ENCODE measurements at places on chromosomes 3 and 15. TPM values are rescaled to one million over a fixed set of nuclear protein-coding genes. Genes with fewer than 3 reads are reported as not detected.

- DNase-seq: no peak
Measured at GRCh38 chr15:75030023-75030413, 6.6 kb downstream of the PPCDC start.

DNA sequence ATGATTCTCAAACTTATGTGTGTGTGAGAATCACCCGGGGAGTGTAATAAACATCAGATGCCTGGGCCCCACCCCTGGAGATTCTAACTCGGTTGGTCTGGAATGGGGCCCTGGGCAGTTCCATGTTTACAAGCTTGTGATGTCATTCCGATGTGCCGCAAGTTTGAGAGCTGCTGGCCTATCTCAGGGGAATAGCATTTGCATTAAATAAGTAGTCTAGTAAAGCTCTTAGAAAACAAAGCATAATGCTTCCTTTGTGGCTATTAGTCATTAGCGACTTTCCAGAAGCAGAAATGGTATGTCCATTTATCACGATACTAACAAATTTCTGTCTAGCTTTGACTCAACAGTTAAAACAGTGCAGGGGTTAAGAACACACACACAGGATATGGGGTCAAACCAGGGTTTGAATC is 20.9 kb downstream of the PGBD4 start:
- DNase-seq: no peak

P2RY14 gene
- total RNA-seq: 0.68 TPM

KBTBD12 gene
- not detected for total RNA-seq

DNA sequence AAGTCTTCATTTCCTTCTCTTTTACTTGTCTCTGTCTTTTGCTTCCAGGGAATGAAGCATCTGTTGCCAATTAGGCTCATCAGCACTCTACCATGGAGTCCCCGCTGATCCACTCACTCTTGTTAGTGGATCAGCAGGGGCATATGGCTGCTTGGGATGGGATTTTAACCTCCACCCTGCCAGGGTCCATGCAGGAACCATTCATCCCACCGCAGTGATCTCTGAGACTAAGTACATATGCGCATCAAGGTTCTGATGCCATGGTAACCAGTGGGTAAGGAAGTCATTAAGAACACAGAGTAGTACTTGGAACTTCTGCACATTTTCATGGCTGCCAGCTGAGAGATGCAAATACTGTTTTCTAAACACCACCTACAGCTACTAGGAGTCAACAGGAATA is 374.0 kb upstream of the ALCAM start:
- no peak for DNase-seq

GRCh38 chr15:48367483-48367882 is 36.3 kb downstream of the DUT start:
- no peak for DNase-seq

DNA sequence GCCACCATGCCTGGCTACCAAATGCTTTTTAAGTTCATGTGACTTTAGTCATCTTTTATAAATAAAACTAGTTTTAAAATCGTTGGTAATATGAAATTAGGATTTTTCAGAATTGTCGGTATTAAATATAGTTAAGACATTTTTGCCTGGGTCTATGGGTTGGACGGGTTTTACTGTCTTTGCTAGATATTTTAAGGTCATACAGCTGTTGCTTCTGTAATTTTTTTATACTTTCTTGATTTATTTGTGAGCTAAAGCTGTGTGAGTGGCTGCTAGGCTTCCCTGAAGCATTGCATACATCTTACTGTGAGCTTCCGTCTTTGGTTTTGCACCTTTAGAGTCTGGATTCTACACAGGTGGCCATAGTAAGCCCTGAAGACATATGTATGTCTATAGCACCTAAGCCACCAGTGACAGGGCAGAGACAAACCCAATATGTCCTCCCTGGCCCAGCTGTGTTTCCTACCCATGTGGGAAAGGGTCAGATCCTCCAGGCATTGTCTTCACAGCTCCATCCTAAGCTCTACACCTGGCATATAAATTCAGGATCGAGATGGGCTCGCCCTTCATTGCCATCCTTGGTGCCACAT is 16.6 kb upstream of the ZNF710 start:
- DNase-seq: no peak

DNA sequence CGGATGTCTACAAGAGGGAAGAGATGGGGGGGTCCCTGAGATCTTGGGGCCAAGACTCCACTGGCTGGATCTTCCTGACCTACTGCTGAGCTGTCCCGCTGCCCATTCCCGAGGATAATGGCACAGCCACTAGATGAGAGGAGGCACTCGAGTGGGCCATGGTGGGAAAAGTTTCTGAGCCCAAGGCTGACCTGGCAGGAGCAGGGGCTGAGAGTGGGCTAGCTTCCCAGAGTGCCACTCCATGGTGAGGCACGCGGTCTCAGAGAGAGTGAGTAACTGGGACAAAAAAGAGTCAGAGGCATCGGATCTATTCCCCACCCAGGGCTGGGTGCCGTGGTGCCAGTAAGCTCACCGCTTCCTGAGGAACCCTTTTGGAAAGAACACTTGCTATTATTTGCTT is 10.9 kb downstream of the SLC51B start:
- no peak for DNase-seq

GRCh38 chr3:159605776-159606175 is 382.9 kb upstream of the IL12A start:
- DNase-seq: no peak
